ENCODE measurements at places on chromosomes 7 and 10.

GRCh38 chr7:120867932-120868331, 10.0 kb upstream of the TSPAN12 start:
- DNase-seq = no peak

DNA sequence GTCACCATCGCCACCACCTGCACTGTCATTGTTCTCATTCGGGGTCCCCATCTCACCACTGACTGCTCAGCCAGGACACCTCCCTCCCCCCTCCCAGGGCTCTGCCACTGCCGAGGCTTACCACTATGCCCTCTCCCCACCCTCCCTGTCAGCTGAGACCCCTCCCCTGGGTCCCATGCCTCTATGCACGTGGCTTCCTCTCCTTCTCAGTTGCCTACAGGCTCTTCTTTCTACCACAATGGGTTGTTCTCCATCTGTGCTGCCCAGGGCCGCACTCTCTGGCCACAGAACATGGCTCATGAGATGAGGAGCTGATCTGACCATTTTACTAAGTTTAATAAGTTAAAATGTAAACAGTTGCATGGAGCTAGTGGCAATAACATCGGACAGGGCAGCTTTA, 16.1 kb upstream of the EN2 start:
- no peak for DNase-seq

GRCh38 chr10:126373147-126373546, 15.1 kb downstream of the ADAM12 start:
- peak; percentile 57 for DNase-seq

GRCh38 chr7:94803821-94804220, 103.6 kb upstream of the PPP1R9A start:
- no peak for DNase-seq

- no peak for DNase-seq
Measured at GRCh38 chr10:129878835-129879234, 85.2 kb downstream of the EBF3 start.

GRCh38 chr10:86509145-86509544, 12.4 kb downstream of the WAPL start:
- DNase-seq = no peak

DNA sequence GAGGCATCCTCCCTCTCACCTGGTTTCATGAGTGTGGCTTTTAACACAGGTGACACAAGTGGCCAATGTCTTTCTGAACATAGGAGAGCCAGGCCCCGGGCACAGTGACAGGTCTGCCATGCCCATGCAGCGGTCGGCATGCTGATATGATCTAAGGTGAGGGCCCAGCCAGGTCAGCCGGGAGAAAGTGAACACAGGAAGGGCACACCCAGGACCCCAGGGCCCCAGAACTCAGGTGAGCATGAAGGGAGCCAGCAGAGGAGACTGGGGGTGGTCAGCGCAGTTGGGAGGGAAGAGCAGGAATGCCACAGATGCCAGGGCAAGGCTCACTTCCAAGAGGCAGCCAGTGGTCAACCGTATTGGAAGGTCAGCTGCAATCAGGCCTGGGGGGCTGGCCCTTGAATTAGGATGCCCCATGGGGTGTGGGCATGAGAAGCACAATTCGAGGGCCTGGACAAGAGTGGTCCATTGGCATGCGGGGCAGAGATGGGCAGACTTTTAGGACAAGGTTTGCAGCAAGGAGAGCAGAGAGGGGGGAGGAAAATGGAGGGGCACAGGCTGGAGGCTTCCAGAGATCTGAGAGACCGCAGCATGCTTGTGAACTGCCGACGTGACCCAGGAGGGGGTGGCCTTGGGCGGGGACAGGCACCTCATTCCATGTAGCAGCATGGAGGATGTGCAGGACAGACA, 3.9 kb upstream of the INPP5A start:
- DNase-seq = no peak

- DNase-seq = no peak
Measured at GRCh38 chr10:32207544-32207943, 139.4 kb downstream of the EPC1 start.

GRCh38 chr10:132684164-132684891, 101.6 kb downstream of the NKX6-2 start:
- no peak for DNase-seq

DNA sequence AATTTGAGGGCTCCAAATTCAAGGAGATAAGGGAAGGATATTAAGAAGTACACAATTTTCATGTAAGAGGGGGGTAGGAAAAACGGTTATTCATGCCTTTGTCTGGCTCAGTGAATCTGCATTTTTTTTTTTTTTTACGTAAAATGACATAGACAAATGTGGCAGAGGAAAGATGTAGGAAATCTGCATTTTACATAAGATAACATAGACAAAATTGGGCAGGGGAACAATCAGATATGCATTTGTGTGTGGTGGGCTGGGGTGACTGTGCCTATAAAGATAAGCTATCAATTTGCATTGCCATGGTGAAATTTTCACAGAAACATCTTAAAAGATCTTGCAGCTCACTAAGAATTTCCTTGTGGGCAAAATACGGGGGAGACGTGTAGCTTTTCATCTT, 92.7 kb upstream of the GPR141 start:
- DNase-seq = no peak

- DNase-seq = no peak
Measured at GRCh38 chr7:10919923-10920322, 53.7 kb upstream of the PHF14 start.

DNA sequence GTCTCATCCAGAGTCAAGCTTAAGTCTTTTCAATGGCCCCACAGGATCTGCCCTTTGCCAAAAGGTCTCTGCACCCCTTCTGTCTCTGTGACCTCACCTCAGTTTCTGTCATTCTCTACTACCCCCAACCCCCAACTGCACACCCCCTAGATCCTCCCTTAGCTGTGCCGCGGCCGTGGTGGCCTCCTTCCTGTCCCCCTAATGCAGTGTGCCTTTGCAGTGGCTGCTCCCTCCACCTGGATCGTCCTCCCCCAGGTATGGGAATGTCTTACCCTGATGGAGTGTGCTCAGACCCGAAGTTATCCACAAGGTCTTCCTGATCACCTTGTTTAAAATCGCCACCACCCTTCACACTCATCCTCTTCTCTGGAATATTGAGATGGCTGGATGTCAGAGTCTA, 9.6 kb downstream of the FGF8 start:
- no peak for DNase-seq

- DNase-seq = no peak
Measured at GRCh38 chr7:46257761-46258448, 336.8 kb upstream of the IGFBP3 start.

DNA sequence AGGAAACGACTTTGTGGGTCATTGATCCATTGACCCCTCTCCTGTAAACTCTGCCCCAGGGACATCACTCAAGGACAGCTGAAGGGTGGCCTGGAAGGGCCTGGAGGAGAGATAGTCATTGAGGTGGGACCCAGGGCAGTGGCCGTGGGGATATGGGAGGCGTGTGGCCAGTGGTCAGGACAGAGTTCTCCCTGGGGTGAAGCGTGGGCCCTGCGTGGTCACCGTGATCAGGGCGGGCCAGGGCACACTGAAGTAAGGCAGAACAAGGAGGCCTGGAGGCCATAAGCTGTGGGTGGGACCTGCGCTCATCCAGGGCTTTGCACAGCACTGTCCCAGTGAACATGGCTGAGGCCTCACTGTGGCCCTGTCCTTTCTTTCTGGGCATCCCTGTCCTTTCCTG, 177.9 kb downstream of the ZNF248 start:
- DNase-seq = no peak

DNA sequence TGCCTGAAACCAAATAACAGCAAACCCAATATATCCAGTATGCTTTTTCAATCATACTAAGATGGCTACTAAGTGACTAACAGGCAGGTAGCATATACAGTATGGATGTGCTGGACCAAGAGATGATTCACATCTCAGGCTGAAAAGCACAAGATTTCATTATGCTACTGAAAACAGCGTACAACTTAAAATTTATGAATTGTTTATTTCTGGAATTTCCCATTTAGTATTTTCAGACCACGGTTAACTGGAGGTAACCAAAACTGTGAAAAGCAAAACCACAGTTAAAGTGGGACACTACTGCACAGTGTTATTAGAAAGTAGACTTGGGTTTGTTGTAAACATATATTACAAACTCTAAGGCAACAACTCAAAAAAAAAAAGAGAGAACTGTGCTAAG, 91.5 kb downstream of the KMT2C start:
- no peak for DNase-seq

DNA sequence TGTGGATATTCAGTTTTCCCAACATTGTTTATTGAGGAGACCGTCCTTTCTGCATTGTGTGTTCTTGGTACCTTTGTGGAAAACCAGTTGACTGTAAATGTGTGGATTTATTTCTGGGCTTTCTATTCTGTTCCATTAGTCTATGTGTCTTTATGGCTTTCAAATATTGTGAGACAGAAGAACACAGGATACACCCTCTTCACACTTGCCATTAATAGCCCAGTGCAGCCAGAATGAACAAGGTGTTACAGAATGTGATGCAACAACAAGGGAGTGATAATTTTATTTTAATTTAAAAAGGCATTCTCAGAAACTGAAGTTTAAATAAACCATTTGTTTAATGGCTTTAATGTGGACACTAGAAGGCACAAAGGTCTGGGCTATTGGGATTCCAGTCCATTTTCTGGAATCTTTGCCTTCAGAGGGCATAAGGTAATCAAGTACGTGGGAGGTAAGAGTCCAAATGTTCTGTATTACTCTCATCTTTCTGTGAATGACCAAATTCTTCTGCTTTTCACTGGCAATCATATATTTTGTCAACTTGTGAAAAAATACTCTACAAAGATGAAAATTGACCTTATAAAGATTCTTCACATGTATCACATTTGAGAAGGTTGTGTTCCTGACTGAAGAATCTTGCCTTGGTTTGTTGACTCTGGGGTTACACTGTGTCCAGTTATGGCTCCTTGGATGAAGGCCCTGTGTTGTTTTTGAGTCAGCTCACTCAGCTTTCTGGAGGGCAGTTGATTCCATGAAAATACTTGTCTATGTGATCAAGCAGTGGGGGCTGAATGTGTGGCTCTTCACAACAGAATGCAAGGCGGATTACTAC, 962.7 kb downstream of the LRMDA start:
- no peak for DNase-seq

Measured in globus pallidus (tissue), 1 donor.